Cardiac fibroblast (primary cell): ENCODE measurements at places on chromosomes 11 and 22.
A peak's percentile ranks its signal among the peaks of the same experiment; 100 is the strongest.

GRCh38 chr11:68552542-68552941 lies 92.0 kb downstream of the PPP6R3 start:
- peak; percentile 9 for DNase-seq

DNA sequence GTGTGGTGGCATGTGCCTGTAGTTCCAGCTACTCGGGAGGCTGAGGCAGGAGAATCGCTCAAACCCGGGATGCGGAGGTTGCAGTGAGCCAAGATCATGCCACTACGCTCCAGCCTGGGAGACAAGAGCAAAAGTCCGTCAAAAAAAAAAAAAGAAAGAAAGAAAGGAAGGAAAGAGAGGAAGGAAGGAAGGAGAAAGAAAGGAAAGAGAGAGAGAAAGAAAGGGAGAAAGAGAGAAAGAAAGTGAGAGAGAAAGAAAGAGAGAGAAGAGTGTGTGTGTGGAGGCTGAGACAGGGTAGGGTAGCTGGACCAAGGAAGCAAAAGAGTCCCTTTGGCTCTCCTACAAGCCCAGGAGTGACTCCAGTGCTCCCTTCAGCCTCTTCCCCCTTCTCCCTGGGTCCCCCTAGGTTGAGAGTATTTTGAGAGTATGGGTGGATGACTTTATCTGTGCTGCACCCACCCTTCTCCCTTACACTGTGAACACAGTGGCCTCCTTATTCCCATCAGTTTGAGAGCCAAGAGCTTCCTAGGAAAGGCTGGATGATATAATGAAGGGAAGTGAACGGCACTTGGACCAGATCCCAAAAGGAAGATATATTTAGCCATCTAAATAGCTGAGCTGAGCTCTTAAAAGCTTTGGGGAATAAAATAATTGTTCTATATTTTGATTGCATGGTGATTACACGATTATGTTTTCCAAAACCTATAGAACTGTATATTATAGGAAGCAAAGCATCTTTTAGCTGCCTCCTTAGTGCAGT lies 9.5 kb upstream of the DENND5A start:
- DNase-seq, result peak; percentile 48

DNA sequence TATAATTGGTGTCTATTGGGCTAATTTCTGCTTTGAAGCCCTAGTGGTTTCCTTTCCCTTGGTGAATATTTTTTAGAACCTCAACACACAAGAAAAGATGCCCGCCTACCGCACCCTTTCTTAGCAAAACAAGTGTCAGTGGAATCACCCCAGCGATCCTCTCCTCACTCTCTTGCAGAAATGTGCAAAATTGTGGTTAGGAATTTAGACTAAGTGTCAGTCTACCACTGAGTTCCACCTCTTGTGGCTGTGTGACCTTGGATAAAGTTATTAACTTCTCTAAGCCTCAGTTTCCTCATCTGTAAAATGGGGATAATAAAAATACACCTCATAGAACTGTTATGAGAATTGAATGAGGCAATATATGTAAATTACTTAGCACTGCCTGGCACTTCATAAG lies 5.3 kb upstream of the JAML start:
- DNase-seq, result no peak

DNA sequence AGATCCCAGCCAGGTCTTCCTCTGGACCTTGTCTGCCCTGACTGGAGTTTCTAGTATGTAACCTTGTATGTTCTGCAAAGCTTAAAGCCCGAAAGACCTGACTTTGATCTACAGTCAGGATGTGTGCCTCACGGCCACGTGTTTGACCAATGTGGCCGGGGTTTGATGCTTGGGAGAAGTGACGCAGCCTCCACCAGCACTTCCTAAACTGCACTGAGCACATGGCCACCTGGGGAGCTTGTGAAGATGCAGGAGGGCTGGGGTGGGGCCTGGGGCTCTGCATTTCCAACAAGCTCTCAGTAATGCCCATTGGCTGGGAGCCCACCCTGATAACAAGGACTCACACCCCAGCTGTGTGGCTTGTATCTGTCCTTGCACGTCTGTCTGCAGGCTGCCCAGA lies 53.2 kb downstream of the NAT10 start:
- no peak for DNase-seq

DNA sequence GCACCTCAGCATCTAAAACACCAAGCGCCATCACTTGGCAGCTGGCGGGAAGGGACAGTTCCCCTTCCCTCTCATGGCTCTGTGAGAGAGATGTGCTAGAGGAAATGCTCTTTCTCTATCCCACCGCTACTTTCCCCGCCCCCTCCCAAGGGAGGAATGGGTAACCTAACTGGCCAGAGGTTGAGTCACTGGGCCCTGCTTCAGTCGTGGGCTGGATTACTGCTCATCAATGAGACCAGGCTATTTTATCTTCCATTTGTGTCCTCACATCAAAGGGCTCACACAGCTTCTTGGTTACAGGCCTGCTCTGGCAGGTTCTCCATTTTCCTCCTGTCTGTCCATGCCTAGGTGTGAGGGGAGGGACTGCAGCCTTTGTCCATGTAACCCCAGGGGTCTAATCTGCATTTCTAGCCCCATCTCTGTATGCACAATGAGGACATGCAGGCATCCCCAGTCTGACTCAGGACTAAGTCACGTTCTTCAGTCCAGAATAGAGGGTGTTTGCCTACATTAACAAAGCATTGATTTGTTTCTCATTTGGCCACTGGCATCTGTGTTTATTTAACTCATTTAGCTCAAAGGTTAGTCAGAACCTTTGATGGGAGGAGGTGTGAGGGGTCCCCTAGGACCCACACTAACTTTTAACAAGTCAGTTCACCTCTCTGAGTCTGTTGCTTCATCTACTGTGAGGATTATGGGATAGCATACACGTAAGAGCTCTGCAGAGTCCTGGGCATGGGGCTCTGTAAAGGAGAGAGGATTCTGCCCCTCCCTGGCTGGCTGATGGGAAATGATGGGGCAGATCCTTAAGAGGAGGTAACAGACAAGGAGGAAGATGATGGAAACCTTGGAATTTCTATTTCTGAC lies 99.1 kb downstream of the XRRA1 start:
- DNase-seq, result peak; percentile 89

DNA sequence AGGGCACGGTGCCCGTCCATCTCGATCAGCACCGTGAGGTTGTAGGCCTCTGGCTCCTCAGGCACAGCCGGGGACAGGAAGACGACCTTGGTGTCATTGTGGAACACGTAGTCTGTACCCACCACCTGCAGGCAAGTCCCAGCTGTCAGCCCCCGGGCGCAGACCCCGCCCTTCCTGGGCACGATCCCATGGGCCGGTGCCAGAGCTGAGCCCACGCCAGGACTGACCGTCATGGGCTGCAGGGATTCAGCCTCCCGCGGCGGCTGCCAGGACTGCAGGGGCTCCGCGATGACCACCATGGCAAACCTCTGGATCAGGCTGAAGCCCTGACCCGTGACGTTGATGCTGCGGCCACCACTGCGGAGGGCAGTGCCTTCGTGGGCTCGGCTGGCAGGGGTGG lies 11.8 kb upstream of the MAPK11 start:
- no peak for DNase-seq

- DNase-seq, result no peak
Measured at GRCh38 chr11:117976445-117976844, 9.7 kb upstream of the IL10RA start.

DNA sequence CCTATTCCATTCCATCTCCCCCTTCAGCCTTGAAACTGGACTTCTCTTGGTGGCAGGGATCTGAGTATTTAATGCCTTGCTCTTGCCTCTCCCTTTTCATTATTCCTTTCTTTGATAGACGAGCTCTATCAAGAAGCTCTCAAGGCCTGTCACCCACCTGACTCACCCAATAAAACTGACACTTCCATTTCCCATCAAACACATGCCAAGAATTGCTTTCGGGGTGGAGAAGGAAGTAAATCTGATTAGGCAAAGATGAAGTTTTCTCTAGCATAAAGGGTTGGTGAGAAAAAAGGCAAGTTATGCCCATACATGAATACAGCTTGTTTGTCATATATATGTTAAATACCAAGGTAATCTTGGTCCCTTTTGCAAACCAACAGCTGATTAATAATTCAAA lies 34.9 kb upstream of the MYEOV start:
- no peak for DNase-seq

DNA sequence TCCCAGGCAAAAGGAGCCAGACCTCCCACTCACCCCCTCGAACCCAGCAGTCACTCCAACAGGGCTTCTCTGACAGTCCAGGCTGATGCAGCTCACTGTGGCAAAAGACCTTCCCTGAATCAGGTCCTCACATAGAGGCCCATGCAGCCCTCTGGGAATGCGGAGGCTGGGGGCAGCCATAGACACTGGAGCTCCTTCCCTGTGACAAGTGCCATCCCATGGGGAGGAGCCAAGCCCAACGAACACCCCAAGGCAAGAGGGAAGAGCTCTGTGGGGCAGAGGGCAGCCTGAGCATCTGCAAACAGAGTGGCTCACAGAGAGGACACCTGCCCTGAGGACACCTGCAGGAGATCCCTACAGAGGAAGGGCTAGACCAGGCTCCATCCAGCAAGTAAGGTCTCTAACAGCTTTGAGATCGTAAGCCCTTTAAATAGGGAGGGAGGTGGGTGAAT lies at the start of gene LINC01488:
Gene LINC01488 (plus strand): TSS at position 271 of the 452 bp plus-strand sequence.
- no peak for DNase-seq

DNA sequence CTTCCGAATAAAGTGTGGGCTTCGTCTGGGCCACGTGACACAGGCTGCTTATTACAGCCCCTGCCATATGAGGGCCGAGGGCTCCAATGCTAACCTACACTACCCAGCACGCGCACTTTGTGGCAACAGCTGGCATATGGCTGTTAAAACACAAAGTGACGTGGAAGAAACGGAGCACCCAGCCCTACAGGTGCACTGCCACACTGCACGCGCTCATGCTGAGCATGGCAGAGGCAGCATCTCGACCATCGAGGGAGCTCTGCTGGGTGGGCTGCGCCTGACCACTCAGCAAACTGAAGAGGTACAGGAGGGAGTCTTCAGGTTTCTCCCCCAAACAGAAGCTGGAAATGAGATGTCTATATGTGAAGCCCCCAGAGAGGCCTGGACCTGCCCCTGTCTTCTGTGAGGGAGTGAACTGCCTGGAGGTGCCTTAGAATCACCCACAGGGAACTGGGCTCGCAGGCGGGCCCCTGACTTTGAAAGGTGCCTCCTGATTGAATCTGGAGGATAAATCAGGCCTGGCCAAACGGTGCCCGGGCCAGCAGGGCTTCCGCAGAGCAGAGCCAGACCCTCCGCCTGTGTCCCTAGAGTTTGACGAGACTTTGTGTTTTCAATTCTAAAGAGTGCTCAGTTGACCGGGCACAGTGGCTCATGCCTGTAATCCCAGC lies 18.3 kb downstream of the TSSC4 start:
- no peak for DNase-seq

- peak; percentile 40 for DNase-seq
Measured at GRCh38 chr11:128687321-128687720, 6.6 kb upstream of the FLI1 start.

- no peak for DNase-seq
Measured at GRCh38 chr11:95478003-95478402, 247.0 kb upstream of the SESN3 start.

DNA sequence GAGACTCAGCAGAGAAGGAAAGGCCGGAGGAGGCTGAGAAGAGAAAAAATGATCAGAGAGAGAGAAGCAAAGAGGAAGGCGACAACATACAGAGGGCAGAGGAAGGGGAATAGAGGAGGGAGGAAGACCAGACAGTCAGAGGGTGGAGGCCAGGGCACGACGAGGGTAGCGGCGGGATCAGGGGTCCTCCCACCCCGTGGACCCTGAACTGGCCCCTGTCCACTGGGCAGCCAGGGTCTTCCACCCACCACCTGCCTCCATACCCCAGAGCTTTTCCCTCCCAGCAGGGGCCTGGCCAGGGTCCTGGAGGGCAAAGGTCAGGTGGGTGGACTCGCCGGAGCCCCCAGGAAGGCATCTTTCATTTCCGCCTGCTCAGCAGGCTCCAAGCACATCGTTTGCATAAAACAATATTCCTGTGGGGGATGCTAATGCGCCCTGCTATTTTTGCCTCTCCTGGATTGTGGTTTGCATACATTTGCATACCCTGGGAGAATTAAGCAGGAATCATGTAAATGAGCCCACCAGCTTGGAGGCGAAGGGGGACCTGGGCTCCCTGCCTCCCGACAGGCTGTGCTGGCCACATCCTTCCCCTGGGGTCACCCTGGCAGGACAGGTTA lies 394.1 kb downstream of the MN1 start:
- DNase-seq, result no peak

- no peak for DNase-seq
Measured at GRCh38 chr11:62678433-62678769, 472 bp downstream of the UBXN1 start.

GRCh38 chr22:49576241-49577141 lies 251.2 kb downstream of the BRD1 start:
- no peak for DNase-seq

- peak; percentile 43 for DNase-seq
Measured at GRCh38 chr22:24051568-24051967, 40.5 kb downstream of the CABIN1 start.

GRCh38 chr11:2671748-2672147 lies 28.0 kb downstream of the KCNQ1OT1 start:
- no peak for DNase-seq

DNA sequence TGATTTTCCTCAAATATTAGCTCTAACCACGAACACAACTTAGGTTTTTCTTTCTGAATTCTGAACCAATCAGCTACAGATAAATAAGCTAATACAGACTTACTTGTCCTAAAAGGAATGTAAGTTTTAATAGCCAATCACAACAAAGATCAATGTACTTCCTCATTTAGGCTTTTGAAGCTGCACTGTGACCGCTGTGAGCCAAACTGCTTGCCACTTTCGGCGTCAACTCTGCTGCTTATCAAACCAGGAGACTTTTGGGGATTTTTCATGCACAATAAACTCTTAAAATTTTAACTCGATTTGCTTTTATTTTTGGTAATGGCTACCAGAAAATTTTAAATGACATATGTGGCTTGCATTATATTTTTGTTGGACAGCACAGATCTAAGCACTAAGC lies 92.5 kb downstream of the TMPRSS5 start:
- no peak for DNase-seq

DNA sequence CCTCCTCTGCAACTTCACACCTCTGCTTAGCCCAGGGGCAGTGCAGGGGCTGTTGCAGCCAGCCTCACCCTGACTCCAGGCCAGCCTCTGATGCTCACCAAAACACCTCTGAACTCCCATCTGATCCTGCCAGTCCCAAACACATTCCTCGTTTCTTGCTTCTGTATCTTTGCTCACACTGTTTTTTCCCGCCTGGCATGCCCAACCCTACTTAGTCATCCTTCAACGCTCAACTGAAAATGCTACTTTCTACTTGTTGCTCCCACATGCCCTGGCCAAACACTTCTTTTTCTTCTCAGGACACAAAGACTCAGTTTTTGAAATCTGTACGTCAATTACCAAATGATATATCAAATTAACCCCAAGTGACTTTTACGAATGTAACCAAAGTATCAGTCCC lies 140.8 kb upstream of the ZBED5 start:
- DNase-seq, result no peak
